ENCODE measurements at places on chromosomes 2 and 18.

GRCh38 chr2:159169187-159169586 is 117.3 kb downstream of the WDSUB1 start:
- H3K27me3 ChIP-seq = no peaks in the 10 kb centered on the region
- H3K36me3 ChIP-seq = no peaks in the 10 kb centered on the region
- DNase-seq = no peak
- no peak overlapping the region for H3K4me3 ChIP-seq

GRCh38 chr2:230677201-230677946 is 35.3 kb upstream of the CAB39 start:
- H3K27ac ChIP-seq = no peak overlapping the region
- H3K4me1 ChIP-seq = no peaks in the 10 kb centered on the region
- H3K4me3 ChIP-seq = no peak overlapping the region
- no peak for DNase-seq
- no peaks in the 10 kb centered on the region for H3K36me3 ChIP-seq

- no peaks in the 10 kb centered on the region for H3K36me3 ChIP-seq
- H3K27me3 ChIP-seq = no peaks in the 10 kb centered on the region
- DNase-seq = no peak
- H3K4me3 ChIP-seq = no peak overlapping the region
- no peaks in the 10 kb centered on the region for H3K4me1 ChIP-seq
These were observed 166.5 kb upstream of the SPOPL start for GRCh38 chr2:138335036-138335435.

- H3K27ac ChIP-seq = no peak overlapping the region
- H3K4me1 ChIP-seq = no peaks in the 10 kb centered on the region
- no peaks in the 10 kb centered on the region for H3K27me3 ChIP-seq
These were observed 235.2 kb downstream of the NAPG start for GRCh38 chr18:10760986-10761385.
